ENCODE measurements at places on chromosomes 6 and 20. TPM values are rescaled to one million over a fixed set of nuclear protein-coding genes. Genes with fewer than 3 reads are reported as not detected.

Gene WFDC10B
- not detected for total RNA-seq

Gene LY6G6F
- total RNA-seq = not detected

Gene TMEM14C
- 151 TPM for total RNA-seq

Gene PRRT1
- 0.63 TPM for total RNA-seq

Gene MED23
- total RNA-seq = 7.7 TPM

Gene EMILIN3
- 0.43 TPM for total RNA-seq

Gene RHAG
- total RNA-seq = not detected

All from A549 treated with Mapracorat at 1 μM for 4 hours (cell line).